ENCODE measurements at places on chromosomes 5 and 9.

DNA sequence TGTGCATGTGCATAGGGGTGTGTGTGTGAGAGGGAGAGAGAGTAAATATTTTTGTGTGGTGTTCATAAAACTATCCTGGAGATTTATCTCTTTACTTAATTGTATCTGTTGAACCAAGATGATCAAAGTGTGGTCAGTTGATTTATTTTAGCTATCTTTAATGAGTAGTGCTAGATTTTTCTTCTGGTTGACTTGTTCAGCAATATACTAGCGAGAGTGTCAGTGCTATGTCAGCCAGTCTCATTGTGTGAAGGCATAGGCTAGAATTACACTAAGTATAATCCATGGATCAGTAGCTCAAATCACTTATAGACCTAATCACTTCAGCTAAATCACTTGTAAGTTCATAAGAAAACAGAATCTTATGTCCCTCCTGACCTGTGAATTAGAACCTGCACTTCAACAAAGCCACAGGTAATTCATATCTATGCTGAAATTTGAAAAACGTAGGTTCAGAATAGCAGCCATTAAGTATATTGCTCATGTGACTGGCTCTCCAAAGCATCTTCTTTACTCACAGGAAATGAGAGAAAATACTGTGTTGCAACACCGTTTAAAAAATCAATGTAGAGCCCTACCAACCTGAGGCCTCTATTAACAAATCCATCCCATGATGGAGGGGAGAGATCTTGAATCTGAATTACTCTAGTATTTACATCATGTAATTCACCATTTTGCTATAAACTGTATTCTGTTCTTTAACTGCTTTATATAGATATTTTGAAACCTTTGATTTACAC, 203.1 kb upstream of the ACTBL2 start:
- DNase-seq = no peak

- DNase-seq = no peak
Observed at GRCh38 chr9:136853596-136854112, 1.5 kb downstream of the MAMDC4 start.

DNA sequence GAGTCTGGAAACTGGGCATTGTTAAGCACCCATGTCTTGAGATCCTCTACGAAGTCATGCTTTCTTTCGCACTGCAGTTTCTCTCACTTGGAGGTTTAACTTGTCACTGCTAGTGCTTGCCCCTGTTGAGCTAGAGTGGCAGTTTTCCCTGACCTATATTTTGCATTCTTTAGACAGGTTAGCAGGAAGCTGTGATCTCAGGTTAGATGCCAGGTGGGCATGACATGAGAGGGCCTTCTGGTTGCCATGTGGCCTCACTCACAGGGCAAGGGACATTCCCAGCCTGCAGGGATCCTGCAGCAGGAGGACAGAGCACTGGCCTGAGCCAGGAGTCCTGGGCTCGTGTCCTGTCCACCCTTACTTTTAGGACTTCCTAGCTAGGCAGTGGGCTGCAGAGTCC, 28.6 kb downstream of the SLC36A1 start:
- no peak for DNase-seq

- no peak for DNase-seq
Observed at GRCh38 chr5:148937830-148938521, 111.6 kb downstream of the ADRB2 start.

GRCh38 chr9:14389657-14390056, 75.7 kb upstream of the NFIB start:
- DNase-seq = no peak

- DNase-seq = no peak
Observed at GRCh38 chr9:94445863-94446262, 109.0 kb upstream of the PCAT7 start.

GRCh38 chr9:109652971-109653370, 127.0 kb upstream of the PALM2AKAP2 start:
- no peak for DNase-seq

DNA sequence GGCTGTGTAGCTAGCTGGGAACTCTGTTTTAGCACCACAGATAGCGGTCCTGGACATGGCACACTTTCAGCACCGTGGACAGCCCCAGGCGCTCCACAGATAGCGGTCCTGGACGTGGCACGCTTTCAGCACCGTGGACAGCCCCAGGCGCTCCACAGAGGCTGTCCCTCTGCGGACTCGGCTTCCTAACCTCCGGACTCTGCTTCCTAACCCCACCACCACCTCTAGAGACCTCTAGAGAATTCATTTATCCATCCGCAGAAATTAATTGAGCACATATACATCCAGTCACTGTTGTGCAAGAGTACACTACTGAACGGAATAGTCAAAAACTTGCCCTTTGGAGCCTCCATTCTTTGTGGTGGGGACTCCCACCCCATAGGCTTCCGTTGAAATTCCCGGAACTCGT, 27.4 kb downstream of the UNC5A start:
- peak; percentile 65 for DNase-seq

DNA sequence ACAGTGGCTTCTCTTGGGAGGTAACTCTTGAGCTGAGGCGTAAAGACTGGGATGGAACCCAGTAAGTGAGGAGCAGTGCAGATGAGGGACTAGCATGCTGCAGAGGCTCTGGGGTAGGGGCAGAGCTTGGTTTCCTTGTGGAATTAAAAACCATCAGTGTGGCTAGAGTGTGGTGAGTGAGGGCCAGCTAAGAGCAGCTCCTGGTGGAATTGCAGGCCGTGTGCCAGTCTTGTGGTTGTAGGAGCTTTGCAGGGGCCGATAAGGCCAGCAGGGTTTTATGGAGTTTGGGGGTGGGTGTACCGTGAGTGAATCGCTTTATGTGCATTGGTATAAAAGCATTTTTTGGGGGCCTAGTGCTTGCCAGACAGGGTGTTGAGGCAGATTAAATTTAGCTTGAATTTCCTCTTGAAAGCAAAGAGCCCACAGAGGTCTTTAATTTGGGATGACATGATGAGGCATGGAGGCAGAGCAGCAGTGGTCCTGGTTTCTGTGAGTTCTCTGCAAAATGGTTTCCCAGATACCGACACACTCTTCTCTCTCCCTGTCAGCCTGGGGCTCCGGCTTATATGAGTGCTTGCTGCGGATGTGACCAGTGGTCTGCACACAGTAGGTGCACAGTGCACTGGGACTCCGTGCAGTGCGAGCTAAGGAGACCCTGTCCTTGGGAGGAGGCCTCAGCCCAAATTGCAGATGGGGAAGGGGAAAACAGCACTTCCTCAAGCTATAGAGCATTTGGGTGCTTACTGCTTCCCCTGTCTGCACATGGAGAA, 176.4 kb upstream of the PITX1 start:
- no peak for DNase-seq

GRCh38 chr9:100020121-100020795, 78.5 kb downstream of the ERP44 start:
- no peak for DNase-seq

GRCh38 chr9:23073136-23073535, 626.5 kb downstream of the DMRTA1 start:
- no peak for DNase-seq

GRCh38 chr5:2166306-2166978, 283.7 kb upstream of the IRX4 start:
- no peak for DNase-seq

DNA sequence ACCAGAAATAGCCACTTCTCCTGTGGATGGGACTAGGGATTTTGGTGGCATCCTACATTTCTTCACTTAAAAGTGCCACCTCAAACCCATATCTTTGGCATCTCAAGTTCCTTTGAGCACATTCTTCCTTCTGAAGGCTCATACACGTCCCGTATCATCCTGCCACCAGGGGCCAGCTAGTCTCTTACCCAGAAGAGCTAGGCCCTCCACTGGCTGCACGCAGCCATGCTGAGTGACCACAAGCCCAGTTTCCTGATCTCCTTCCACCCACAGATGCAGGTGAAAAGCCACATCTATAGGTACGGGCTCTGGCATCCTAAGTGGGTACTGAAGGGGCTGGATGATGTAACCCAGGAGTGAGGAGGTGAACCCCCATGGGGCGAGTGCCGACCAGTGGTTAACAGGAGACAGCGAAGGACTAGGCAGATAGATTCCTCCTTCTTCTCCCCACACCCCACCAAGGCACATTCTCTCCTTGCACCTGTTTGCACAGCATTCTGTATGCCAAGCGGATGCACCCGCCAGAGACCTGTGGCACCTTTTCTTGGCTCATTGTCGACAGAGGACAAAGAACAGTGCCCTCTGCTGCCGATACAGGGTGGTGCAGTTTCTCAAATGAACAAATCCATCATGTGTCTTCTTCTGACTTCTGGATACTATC, 14.4 kb upstream of the SCGB3A1 start:
- peak; percentile 32 for DNase-seq

DNA sequence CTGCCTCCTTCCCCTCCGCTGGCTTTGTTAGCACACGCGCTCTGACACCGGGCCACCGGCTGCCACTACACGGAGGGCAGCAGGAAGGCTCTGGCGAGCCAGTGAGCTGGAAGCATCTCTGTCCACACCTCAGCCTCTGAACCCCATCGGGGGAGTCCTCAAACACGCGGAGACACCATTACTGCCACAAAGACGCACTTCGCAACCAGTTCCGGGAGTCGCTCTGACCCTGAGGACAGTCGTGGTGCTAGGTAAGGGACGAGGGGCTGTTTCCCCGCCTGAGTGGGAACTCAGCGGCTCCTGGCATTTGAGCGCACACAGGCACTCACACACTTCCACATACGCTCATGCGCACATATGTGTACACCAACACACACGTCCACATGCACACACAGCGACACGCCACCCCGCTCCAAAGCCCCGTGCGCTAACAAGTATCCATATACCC, 160.0 kb downstream of the C9orf152 start:
- no peak for DNase-seq

DNA sequence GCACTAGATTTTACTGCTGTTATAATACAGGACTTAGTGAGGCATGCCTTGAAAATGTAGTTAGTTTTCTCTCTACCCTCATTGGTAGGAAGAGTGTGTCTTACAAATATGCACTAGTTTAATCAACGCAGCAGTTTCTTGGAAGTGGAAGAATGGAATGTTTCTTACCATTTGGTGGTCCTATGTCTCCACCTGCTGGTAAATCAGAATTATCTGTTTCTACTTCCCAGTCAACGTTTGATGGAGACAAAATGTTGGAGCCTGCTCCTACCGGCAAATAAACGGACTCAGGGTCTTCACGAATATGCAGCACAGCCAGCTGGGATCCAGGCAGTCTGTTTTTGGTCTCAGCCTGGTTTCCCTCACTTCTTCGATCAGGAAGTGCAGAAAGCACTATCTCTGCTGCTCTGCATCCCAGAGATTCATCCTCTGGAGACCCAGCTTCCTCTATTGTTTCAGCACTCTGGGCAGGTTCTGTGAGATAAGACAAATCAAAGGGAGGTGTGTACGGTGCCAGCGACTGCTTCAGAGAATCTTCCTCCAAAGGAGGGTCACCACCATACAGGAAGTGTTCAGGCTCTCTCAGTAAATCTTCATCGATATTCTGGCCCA, 59.5 kb upstream of the PCA3 start:
- no peak for DNase-seq

DNA sequence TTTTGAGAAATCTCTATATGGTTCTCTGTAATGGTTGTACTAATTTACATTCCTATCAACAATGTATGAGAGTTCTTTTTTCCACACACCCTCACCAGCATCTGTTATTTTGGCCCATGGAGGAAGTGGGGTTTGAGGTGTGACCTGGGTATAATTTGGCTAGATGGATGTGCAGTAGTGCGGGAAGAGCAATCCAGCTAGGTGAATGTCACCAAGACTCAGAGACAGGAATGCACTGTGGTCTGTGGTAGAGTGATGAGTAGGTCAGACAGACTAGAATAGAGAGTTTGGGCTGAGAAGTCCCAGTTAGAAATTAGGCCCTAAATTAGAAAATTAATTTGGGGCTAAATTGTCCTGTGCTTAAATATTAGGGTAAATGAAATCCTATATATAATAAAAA, 32.8 kb upstream of the PIP5K1B start:
- DNase-seq = no peak

DNA sequence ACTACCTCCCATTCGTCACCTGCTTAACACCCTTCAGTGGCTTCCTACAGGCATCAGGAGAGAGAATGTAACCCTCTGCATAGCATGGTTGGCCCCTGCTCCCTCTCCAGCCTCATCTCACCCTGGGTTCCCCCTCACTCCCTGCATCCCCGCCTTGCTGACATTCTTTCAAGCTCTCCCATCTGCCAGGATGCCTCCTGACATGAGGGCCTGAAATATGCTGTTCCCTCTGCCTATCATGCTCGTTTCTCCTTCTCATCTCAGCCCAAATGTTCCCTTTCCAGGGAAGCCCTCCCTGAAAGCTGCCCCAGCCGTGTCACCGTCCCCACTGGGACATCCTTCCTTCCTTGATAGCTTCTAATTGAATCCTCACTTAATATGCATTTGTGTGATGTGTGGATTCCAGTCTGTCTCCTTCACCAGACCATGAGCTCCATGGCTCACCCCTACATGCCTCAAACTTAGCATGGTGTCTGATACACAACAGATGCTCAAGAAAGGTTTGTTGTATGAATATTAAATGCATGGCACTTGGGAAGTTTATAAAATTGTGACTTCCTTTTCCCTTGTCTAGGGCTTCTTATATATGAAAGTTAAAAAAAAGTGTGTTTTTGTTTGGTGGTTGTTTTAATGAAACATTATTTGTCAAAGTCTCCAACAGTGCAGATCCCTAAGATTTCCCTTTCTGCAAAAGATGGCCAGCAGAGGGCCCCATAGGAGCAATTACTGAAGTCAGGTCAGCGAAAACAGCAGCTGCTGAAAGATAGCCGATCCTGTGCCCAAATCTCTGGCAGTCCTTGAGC, 7.3 kb upstream of the C5orf58 start:
- DNase-seq = peak; percentile 62

DNA sequence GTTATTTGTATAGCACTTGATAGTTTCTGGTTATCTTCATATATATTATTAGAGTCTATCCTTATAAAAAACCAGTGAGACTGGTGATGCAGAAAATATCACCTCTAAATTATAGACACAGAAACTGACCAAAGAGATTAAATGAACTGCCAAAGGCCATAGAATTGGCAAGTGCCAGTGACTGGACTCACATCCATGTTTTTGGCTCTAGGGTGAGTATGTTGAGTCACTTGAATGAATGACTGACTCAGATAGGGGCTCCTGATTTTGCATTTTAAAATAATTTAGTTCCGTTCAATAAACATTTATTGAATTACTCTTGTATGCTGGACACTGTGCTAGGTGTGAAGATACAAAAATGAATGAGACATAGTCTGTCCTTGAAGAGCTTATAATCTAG, 70.7 kb downstream of the NR2F1 start:
- DNase-seq = no peak

DNA sequence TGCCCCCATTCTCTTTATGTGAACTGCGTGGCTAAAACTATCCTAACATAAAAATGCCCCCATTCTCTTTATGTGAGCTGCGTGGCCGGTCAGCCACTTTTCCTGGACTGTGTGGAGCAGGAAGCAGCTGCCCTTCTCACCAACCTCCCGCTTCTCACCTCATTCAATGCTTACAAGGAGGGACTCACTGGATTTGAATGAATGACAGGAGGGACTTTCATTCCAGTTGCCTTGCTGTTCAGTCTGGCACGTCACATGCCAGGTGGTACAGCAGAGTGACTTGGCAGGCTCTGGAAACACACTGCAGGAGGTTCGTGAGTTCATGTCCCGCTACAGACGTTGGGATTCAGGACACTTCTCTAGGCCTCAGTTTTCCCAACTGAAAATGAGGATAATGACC, 60.2 kb upstream of the NFIL3 start:
- DNase-seq = no peak

GRCh38 chr9:117145811-117146490, 268.9 kb downstream of the ASTN2 start:
- no peak for DNase-seq

- DNase-seq = no peak
Observed at GRCh38 chr5:31573494-31574142, 41.5 kb downstream of the C5orf22 start.

GRCh38 chr9:114681594-114682332, at the start of gene TEX48:
Gene TEX48 (minus strand): TSS chr9:114682192. CDS start chr9:114671723, 10,469 bp downstream.
- DNase-seq = peak; percentile 76

- no peak for DNase-seq
Observed at GRCh38 chr9:35490155-35490909, 421 bp downstream of the RUSC2 start.

All from activated T-helper 1 cell treated with anti-CD3 and anti-CD28 coated beads, Interleukin-12 subunit alpha, Interleukin-12 subunit beta, Interleukin-2, Interleukin-4 antibody, amounts not matched to agents 30 ng/mL and 10 ng/mL and 1 ng/mL, durations not matched to agents 14 hours and 24 hours and 36 hours (primary cell).